ENCODE measurements at places on chromosomes 2 and 18.

- DNase-seq = peak; percentile 95
Measured at GRCh38 chr2:40396124-40396523, 55.8 kb downstream of the SLC8A1 start.

DNA sequence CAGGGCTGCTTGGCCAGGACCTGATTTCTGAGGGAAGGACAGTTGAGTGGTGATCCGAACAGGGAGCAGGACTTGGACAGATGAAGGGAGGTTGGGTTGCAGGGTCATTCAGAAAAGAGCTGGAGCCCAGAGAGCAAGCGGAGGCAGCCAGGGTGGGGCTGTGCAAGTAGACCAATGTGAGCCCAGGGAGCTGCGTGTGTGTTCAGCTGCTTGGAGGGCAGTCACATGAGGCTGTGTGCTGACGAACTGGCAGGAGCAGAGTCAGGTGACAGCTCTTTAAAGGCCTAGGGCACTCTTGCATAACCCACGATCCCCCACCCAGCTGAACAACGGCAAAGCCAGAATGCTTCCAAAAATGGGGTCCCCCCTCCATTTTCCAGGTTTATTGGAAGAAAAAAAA lies 4.6 kb upstream of the MLPH start:
- peak; percentile 32 for DNase-seq

GRCh38 chr18:60649107-60649506 lies 276.5 kb upstream of the MC4R start:
- DNase-seq = no peak

DNA sequence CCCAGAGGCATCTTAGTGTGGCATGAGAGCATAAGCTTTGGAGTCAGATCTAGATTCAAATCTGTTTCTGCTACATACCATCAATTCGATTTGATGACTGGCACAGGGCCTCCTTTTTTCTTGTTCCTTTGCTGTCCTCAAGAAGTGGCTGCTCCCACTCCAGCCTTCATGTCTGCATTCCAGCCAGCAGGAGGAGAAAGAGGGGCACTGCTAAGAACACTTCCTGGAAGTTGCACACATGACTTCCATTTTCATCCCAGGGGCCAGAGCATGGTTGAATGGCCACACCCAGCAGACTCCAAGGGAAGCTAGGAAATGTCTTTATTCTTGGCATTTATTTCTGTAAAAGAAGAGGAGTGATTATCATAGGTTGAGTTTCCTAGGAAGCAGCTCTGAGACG lies 50.4 kb downstream of the EML6 start:
- no peak for DNase-seq

GRCh38 chr2:12278217-12278750 lies 438.5 kb upstream of the TRIB2 start:
- DNase-seq = no peak
